ENCODE measurements at places on chromosomes 16 and 17. TPM values are rescaled to one million over a fixed set of nuclear protein-coding genes. Genes with fewer than 3 reads are reported as not detected.

DNA sequence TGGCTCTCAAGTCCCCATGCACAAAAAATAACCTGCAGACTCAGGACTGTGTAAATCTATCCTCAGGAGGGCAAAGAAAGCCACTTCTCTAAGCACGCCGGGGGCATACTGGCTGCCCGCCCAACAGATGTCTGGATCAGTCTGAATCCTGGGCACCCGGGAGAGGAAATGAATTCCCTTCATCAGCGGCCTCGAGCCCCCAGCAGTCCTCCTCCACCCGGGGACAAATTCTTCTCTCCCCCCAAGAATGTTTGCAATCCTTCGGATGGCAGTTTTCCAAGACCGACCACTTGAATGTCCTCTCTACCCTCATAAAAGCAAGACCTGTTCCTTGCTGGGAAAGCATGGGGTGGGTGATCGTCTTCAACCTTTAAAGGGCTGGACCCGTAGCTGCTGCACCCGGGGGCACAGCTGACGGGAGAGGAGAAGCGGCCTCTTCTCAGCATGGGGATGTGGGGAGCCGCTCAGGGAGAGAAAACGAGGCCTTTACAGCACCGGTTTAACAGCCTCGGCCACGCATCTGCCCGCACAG lies 9.4 kb upstream of the MAP2K3 start:
- DNase-seq, result no peak
- H3K4me1 ChIP-seq, result peaks cover 17% of the 10 kb centered on the region
- H3K27ac ChIP-seq, result peak overlapping the region; percentile 75
- H3K4me3 ChIP-seq, result peak overlapping the region; percentile 77
- H3K36me3 ChIP-seq, result no peaks in the 10 kb centered on the region

GRCh38 chr17:36689089-36689667 lies 87.8 kb downstream of the MRM1 start:
- peaks cover under 1% of the 10 kb centered on the region for H3K36me3 ChIP-seq
- DNase-seq, result no peak

GRCh38 chr17:11031787-11032186 lies 193.9 kb upstream of the PIRT start:
- H3K36me3 ChIP-seq, result no peaks in the 10 kb centered on the region
- no peak overlapping the region for H3K27ac ChIP-seq
- no peak overlapping the region for H3K4me3 ChIP-seq
- no peaks in the 10 kb centered on the region for H3K4me1 ChIP-seq

- peak overlapping the region; percentile 97 for H3K27ac ChIP-seq
- peaks cover 12% of the 10 kb centered on the region for H3K36me3 ChIP-seq
- H3K4me1 ChIP-seq, result peaks cover 53% of the 10 kb centered on the region
Observed at GRCh38 chr17:82536512-82537201, 17.1 kb downstream of the FOXK2 start.

The KRTAP1-1 gene
- not detected for total RNA-seq

DNA sequence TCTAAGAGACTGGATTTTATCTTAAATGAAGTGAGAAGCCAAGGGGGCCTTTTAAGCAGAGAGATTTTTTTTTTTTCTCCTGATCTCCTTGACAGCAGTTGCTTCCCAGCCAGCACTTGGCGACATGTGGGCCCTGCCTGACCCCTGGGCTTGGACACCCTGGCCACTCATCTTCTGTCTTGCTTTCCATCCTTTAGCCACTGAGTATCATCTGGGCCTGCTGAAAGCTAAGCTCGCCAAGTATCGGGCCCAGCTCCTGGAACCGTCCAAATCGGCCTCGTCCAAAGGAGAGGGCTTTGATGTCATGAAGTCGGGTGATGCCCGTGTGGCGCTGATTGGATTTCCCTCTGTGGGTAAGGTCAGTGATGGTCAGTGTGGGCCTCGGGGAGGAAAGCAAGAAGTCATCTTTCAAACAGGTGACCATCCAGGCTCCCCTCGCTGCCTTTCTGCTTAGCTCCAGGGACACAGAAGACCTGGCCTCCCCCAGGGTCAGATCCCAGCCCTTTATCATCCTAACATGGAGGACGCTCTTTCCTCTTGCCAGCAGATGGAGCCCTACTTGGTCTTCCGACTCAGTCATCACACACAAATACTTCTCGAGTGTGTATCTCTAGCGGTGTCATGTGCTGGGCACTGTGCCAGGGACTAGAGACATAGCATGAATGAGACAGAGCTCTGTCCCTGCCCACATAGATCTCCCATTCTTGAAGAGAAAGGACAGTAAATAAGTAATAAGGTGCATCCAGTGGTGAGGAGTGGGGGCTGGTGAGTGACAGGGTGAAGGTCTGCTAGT lies 6.1 kb downstream of the DRG2 start:
- DNase-seq, result peak; percentile 62
- H3K27ac ChIP-seq, result no peak overlapping the region
- H3K27me3 ChIP-seq, result no peaks in the 10 kb centered on the region
- peaks cover 49% of the 10 kb centered on the region for H3K36me3 ChIP-seq

- H3K4me1 ChIP-seq, result peaks cover 12% of the 10 kb centered on the region
- H3K27me3 ChIP-seq, result peaks cover 11% of the 10 kb centered on the region
- H3K4me3 ChIP-seq, result no peak overlapping the region
- H3K27ac ChIP-seq, result no peak overlapping the region
Observed at GRCh38 chr17:32256701-32257019, 9.0 kb upstream of the RHBDL3 start.

DNA sequence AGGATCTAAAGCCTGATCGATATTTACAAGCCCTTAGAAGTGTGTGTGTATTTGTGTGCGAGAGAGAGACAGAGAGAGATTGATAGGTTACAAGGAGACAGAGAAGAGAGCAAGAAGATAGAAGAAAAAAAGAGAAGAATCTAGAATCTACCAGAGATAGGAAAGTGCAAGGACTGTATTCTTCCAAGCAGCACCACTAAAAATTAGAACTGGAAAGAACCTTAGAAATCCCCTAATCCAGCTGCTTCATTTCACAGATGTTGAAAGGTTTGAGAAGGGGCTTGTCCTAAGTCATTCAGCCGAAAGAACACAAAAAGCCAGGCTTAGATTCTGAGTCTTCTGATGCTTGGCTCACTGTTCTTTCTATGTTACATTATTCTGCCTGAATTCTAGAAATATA lies 92.2 kb downstream of the HS3ST3A1 start:
- H3K4me1 ChIP-seq, result peaks cover 16% of the 10 kb centered on the region
- no peak overlapping the region for H3K4me3 ChIP-seq
- H3K27me3 ChIP-seq, result no peaks in the 10 kb centered on the region
- H3K36me3 ChIP-seq, result peaks cover 4% of the 10 kb centered on the region
- DNase-seq, result no peak

The DNAAF1 gene
- not detected for total RNA-seq

GRCh38 chr17:2724784-2725164 lies 13.2 kb upstream of the CLUH start:
- no peak for DNase-seq
- no peaks in the 10 kb centered on the region for H3K36me3 ChIP-seq
- H3K27me3 ChIP-seq, result peaks cover 24% of the 10 kb centered on the region

DNA sequence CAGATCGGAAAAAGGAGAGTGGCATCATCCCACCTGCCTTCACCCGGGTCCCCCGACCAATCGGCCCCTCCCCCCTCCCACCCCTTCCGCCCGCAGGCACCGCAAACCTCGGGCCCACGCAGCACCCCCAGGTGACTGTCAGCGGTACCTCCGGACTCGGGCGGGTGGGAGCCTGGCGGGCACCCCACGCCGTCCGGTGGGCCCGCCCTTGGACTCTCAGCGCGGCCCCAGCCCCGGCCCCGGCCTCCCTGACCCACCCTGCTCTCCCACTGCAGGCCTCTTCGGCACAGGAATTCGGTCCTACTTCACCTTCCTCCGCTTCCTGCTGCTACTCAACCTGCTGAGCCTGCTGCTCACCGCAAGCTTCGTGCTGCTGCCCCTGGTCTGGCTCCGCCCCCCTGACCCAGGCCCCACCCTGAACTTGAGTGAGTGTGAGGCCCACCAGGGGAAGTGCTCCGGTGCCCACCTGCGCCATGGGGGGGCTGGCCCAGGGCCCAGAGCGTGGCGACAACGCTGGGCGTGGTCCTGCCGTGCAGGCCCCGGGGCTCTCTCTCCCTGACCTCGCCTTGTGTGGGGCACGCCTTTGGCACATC lies 1.6 kb downstream of the TMC8 start:
- H3K36me3 ChIP-seq, result peaks cover 4% of the 10 kb centered on the region
- H3K27ac ChIP-seq, result no peak overlapping the region
- peak overlapping the region; percentile 23 for H3K4me3 ChIP-seq
- peaks cover 13% of the 10 kb centered on the region for H3K27me3 ChIP-seq
- no peaks in the 10 kb centered on the region for H3K4me1 ChIP-seq
- DNase-seq, result no peak

DNA sequence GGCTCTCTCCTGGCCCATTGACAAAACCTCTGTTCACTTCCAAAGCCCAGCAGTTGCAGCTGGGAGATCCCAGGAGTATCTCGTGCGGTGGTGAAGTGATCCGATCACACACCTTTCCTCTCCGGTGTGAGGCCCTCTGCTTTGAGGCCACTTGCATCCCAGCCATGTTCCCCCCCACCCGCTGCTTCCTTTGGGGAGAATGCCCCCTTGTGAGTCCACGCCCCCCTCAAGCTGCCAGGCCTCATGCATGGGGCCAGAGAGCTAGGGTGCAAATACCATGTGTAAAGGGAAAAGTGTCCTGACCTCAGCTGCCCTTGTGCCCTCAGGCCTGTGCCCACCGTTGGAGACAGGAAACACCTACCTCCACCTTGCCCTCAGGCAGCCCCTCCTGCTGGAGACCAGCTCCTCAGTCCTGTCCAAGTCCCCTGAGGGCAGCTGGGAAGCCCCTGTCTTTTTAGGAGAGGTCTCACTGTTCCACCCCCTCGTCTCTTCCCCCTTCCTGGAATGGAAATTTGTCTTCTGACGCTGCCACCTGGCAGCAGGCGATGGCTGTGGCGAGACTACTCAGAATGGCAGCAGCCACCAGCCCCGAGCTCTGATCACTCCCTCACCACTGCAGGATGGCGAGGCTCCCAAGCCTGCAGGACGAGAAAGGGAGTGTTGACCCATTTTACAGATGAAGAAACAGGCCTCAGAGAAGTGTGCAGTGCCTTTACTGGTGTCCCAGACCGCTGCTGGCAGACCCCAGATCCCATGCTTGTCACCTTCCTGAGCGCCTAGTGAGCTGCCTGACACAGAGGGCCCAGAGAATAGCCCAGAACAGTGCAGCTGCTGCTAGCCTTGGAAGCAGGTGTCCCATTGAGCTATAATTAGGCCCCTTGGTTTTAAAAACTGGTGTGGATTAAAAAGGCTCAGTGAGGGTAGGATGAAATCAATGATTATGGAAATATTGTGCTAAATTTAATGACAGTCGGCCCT lies 120.6 kb upstream of the CACNG5 start:
- no peak overlapping the region for H3K4me3 ChIP-seq
- H3K36me3 ChIP-seq, result no peaks in the 10 kb centered on the region
- H3K4me1 ChIP-seq, result peaks cover 5% of the 10 kb centered on the region

- DNase-seq, result no peak
- no peak overlapping the region for H3K4me3 ChIP-seq
- no peaks in the 10 kb centered on the region for H3K27me3 ChIP-seq
- H3K27ac ChIP-seq, result peak overlapping the region; percentile 85
Observed at GRCh38 chr17:72604518-72604917, 483.7 kb downstream of the SOX9 start.

- H3K4me3 ChIP-seq, result no peak overlapping the region
- no peak overlapping the region for H3K27ac ChIP-seq
- H3K27me3 ChIP-seq, result no peaks in the 10 kb centered on the region
- H3K4me1 ChIP-seq, result no peaks in the 10 kb centered on the region
- peak; percentile 0 for DNase-seq
Observed at GRCh38 chr16:5709889-5710288, 612.3 kb upstream of the EEF2KMT start.

The MYH10 gene
- total RNA-seq, result 43.4 TPM

DNA sequence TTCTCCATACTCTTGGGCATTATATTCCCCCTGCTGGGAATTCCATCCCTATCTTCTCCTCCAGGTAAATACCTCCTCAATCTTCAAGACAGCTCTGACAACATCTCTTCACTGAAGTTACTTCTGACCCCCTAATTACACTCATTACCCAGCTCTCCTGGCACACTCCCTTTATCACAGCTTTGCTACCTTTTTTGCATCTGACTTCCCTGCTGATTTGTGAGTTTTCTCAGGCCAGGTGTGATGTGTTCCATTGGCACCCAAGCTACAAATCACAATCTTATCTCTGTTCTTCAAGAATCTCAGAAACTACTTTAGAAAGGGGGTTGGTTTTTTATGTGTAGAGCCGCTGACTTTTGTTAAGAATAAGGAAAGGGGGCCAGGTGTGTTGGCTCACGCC lies 14.0 kb downstream of the CLEC19A start:
- no peak overlapping the region for H3K27ac ChIP-seq
- H3K27me3 ChIP-seq, result peaks cover 51% of the 10 kb centered on the region
- no peaks in the 10 kb centered on the region for H3K4me1 ChIP-seq
- no peaks in the 10 kb centered on the region for H3K36me3 ChIP-seq
- H3K4me3 ChIP-seq, result no peak overlapping the region
- DNase-seq, result no peak

The CCL4 gene
- total RNA-seq, result not detected

- H3K27me3 ChIP-seq, result no peaks in the 10 kb centered on the region
- no peaks in the 10 kb centered on the region for H3K4me1 ChIP-seq
- no peak overlapping the region for H3K4me3 ChIP-seq
- H3K36me3 ChIP-seq, result no peaks in the 10 kb centered on the region
- no peak overlapping the region for H3K27ac ChIP-seq
- no peak for DNase-seq
Observed at GRCh38 chr16:89678258-89678657, 8.2 kb upstream of the CDK10 start.

DNA sequence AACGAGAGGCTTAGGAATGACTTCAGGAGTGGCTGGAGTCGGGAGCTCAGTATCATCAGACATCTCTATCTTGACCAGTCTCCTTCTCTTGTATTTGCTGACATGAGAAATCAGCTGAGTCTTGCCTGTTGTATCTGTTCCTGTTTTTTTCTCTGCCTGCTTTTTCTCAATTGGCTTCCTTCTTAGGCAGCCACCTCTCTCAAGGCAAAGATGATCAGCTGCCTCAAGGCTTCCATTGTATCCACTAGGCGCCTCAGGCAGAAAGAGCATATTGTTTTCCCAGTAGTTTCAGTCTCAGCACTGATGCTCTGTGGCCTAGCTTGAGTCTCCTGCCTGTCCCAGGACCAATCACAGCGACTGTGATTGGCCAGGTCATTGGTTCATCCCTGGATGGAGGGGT lies 306.2 kb downstream of the CPPED1 start:
- no peak overlapping the region for H3K4me3 ChIP-seq
- H3K36me3 ChIP-seq, result no peaks in the 10 kb centered on the region
- no peaks in the 10 kb centered on the region for H3K27me3 ChIP-seq
- peaks cover 6% of the 10 kb centered on the region for H3K4me1 ChIP-seq

DNA sequence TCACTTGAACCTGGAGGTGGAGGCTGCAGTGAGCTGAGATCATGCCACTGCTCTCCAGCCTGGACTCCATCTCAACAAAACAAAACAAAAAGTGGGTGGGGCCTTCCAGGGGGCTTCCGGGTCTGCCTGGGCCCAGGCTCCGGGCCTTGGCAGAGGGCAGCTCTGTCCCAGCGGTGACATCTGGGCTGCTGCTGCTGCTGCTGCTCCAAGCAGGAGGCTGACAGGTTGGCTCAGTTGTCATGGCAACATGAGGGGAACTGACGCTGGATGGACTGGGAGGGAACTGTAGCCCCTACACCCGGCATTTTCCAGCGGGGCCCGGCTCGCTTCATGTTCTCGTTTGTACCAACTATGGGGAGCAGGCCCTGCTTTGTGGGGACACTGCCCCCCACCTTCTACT lies 4.0 kb downstream of the BAIAP3 start:
- no peak for DNase-seq
- no peak overlapping the region for H3K27ac ChIP-seq
- H3K4me3 ChIP-seq, result no peak overlapping the region
- H3K36me3 ChIP-seq, result no peaks in the 10 kb centered on the region

- H3K4me3 ChIP-seq, result no peak overlapping the region
- no peaks in the 10 kb centered on the region for H3K4me1 ChIP-seq
- no peaks in the 10 kb centered on the region for H3K27me3 ChIP-seq
- DNase-seq, result no peak
Observed at GRCh38 chr17:21171970-21172510, 41.9 kb downstream of the TMEM11 start.
